Brain microvascular endothelial cell (primary cell): ENCODE measurements at places on chromosomes 7 and 10.

DNA sequence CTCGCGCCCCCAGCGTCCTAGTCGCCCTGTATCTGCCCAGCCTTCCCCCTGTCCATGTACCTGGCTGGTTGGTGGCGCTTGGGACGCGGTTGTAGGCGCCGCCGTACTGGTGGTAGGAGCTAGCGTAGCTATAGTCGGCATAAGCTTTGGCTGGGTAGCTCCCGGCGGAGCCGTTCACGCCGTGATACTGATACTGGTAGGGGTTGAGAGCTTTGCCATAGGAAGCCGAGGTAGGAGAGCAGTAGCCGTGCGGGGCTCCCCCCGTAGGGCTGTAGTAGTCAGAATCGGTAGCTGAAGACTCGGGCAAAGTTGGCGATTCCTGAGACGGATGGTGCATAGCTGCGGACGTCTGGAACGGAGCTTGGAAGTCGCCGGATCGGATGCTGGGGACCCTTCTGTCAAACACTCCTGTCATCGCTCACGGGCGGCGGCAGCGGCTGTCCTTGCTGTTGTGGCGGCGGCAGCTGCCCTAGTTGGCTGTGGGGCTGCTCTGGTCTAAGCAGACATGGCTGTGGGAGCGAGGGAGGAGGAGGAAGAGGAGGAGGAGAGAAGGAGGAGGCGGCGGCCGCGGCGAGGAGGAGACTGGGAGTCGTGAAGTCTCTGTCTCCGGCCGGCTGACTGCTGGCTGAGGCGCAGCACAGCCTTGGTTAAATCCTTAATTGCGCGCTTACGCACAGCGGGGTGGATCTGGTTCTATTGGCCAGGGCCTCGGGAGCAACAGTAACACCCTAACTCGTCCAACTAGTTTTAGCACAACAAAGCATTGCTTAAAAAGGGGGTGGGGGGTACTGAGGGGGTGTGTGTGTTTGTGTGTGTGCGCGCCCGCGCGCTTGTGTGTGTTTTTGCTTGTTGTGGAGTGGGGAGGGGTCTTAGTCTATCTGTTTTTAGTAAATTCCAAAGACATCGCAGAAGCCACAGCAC lies at the start of gene DLX5:
DLX5 (minus strand) TSS at position 623 of the 921 bp plus-strand sequence; CDS start at position 415, 208 bp downstream.
- no peak for DNase-seq

DNA sequence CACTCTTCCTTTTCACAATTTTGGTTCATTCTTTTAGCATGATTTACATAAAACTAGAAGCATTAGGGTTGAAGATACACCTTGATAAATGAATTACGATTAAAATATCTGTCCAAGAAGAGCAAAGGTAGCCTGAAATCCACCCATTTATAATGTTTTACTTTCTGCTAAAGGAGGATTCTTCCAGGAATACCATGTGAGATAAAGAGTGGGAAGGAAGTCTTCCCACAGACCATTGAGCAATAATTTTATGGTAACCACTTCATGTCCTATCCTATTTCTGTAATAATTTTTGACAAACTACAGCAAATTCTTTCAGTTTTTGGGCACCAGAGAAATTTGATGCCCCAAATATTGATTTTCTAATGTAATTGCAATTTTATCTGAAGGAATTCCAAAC lies 150.6 kb upstream of the STEAP4 start:
- no peak for DNase-seq

GRCh38 chr7:1915956-1916600 lies 246.0 kb downstream of the ELFN1 start:
- DNase-seq = no peak

DNA sequence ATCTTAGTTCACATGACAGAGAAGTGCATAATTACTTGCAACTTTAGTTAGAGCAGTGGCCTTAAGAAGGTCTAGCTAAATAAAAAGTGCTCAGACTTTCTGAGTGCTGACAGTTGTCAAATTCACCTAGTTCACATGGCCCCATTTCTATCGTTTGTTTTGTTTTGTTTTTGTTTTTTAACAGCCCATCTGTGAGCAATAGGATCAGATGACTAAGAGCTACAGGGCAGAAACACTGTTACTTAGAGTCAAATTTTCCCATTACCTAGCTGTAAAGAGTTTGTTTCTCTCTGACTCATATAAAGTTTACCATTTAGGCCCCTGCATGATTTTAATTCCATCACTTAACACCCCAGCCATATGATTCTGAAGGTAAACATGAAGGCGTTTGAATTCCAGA lies 18.8 kb downstream of the CAV1 start:
- DNase-seq = no peak

DNA sequence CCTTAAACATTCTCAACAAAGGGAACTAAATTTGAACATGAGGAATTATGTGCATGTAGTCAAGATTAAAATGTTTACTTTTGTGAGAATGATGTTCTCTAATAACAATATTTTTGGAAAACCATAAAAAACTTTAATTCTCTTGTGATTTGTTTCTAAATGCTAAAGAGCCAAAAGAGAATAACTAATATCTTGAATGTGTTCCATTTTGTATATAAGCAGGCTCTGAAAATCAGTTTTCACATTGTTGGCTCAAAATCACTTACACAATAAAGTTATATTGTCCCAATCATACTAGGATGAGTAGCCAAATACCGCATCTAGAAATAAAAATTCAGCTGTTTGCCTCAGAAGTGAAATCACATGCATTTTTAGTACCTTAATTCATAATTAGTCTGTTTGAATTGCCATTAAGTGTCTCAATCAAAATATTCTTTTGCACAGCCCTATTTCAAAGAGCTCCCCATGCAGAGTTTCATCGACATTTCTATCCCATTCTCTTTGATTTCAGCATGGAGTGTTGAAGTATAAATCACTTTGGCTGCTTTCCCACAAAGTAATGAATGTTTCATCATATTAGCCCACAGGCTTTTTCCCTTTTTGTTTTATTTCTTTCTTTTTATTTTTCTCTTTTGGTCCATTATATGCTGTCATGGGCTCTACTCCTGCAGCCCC lies 420.3 kb upstream of the POM121L12 start:
- no peak for DNase-seq

DNA sequence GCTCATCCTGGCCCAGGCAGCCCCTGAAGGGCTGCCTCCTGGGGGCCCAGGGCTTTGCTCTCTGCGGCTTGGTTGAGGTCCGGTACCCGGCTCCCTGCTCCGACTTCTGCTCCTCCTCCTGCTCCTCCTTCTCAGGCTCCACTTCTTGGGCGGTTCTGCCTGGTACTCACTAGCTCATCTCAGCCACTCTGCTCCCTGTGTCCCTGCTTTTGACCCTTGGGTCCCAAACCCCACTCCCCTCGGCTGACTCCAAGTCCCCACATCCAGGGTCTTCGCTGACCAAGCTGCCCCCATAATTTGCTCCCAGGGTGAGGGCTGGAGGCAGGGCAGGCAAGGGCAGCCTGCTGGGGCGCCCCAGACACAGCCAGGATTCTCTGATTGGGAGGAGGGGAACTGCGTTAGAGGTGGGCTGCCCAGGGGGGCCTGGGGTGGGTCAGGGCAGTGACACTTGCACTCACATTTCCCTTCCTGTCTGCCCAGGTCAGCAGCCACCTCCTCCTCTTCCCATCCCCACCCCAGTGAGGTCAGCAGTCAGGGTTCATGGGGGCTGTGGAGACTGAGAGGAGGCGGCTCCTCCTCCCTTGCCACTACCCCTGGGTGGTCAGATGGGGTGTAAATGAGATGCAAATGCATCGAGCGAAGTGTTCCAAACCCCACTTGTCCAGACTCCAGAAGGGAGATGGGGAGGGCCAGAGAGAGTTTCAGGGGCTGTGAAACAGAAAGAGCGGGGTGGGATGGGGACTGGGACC lies 2.2 kb downstream of the SMARCD3 start:
- DNase-seq = no peak

DNA sequence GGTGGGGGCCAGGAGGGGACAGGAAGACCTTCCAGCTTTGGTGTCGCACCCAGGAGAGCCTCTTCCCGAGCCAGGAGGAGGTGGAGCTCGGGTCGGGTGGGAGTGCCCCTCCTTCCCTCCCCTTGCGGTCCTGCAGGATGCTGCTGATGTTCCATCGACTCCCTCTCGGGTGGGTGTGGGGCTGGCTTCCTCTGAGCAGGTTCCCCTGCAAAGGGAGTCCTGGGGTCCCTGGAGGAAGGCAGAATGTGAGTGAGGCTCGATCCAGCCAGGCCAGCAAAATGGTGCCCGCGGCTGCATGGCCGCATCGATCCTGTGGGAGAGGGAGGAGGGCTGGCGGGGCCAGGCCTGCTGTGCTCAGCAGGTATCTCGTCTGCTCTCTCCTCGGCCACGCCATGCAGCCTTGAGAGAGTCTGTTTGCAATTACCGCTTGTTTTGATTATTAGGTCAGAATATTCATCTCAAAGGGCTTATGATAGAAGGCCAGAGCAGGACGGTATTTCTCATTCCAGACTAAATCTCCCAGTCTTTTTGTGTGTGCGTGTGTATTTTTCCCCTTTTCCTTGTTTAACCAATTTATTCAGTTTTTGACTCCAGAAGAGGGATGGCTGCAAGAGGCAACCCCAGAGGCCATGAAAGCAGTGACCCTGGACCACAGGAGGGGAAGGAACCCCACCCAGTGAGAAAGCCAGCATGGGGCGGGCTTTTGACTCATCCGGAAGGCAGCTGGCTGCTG lies 137.3 kb upstream of the ZMIZ1 start:
- peak; percentile 87 for DNase-seq

- DNase-seq = no peak
Measured at GRCh38 chr7:106129291-106129690, 17.2 kb upstream of the SYPL1 start.

DNA sequence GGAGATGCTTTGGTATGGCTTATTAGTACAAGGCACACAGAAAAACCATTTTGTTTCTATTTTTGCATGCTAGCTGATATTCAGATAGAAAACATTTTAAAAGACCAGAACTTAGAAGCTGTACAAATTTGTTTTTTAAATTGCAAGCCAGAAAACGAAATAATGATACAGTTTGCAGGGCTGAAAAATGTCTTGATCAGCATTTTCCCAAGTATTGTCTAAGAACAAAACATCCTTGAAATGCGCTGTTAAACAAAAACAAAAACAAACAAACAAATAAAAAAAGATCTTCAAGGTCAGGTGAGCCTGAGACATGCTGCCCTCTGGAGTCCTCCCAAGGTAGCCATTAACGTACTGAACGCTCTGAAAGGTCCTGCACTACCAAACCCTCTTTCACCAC lies 98.3 kb downstream of the VIM start:
- no peak for DNase-seq

DNA sequence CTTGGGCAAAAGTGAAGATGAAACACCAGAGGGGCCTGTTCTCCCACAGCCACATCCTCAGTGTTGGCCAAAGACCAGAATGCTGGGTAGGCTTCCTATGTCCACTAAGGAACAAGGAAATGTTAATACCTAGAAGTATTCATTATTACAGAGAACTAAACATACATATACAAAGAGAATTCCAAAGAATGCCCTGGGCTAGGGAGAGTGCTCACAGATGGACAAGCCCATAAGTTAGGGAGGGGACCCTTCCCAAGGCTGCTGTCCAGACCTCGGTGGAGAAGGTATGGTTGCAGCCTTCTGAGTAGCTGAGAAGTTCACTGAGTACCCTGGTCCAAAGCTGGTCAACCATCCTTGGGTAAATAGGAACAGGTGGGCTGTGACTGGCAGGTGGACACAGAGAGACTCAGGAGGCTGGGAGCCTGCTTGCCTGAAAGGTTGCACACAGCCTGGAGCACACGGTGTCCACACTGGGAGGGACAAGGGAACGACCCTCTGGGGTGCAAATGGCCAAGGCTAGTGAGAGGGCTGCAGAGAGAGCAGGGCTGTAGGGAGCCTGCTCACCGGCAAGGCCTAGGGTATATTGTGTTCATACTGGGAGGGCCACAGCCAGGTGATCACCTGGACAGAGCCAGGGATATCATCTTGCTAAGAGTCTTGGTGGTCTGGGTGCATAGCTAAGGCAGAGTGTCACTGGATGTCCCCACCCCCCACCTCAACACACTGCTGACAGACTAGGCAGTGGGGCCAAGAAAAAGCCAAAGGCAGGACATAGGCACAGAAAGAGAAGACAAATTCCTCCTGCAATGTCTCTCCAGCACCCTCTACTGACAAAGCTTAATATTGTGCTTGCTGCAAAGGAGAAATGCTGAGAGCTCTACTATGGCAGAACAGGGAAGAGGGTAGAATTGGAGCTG lies 40.3 kb downstream of the CPVL start:
- DNase-seq = peak; percentile 62

DNA sequence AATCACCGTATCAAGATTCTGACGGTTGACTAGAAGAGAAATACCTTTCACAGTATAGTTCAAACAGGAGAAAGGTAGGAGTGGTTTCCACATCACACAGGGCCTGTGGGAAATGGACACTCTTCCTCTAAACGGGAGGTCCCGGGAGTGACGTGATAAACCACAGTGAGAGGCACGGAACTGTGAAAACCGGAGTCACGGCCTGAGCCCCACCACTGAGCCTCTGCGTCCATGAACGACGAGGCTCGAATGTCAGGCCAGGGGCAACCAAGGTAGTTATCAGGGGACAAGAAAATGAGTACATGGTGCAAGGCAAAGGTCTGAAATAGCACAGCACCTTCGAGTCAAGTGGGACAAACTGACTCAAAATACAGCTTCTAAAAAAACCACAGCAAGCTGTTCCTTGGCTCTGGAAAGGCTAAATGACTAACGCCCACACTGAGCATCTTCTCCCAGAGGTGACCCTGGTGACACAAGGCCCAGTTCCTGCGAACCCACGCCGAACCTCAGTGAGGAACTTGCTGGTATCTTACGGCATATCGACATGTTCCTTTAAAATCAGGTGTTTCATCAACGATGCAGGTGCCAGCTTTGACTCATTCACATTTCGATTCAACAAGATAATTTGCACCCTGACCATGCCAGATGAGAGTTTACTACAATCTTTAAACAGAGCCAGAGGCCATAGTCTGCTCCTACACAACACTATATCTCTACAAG lies 99.3 kb downstream of the DIP2C start:
- no peak for DNase-seq

GRCh38 chr10:17427666-17428350 lies 26.6 kb downstream of the ST8SIA6 start:
- no peak for DNase-seq

GRCh38 chr7:36180121-36180520 lies 27.1 kb downstream of the EEPD1 start:
- no peak for DNase-seq

DNA sequence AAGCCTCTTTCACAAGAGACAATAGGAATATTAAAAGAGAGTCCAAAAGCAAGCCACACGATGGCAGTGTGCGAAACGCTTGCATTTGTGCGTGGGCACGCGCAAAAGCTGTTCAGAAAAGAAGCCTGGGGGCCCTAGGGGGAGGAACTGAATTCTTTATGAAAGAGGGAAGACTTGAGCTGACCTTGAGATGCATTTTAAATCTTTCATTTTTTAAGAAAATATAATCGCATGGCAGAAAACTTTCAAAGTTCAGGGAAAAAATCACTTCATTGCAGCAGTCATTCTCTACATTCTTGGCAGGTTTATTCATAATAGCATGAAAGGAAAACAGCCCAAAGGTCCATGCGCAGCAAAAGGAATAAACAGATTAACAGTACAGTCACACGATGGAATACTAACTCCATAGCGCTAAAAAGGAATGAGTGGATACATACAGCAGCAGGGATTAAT lies 206.5 kb upstream of the PRKCQ start:
- peak; percentile 51 for DNase-seq
